ENCODE measurements at places on chromosomes 11 and 22. TPM values are rescaled to one million over a fixed set of nuclear protein-coding genes. Genes with fewer than 3 reads are reported as not detected.

Gene OR2D2
- 0.28 TPM for total RNA-seq

DNA sequence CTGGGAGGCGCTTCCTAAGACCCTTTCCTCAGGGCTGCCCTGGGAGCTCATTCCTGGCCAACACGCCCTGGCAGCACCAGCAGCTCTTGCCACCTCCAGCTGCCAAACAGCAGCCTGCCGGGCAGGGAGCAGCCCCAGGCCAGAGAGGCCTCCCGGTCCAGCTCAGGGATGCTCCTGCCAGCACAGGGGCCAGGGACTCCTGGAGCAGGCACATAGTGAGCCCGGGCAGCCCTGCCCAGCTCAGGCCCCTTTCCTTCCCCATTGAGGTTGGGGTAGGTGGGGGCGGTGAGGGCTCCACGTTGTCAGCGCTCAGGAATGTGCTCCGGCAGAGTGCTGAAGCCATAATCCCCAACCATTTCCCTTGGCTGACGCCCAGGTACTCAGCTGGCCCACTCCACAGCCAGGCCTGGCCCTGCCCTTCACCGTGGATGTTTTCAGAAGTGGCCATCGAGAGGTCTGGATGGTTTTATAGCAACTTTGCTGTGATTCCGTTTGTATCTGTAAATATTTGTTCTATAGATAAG, 7.6 kb downstream of the SLC39A13 start:
- DNase-seq: peak; percentile 96
- peaks cover 74% of the 10 kb centered on the region for H3K36me3 ChIP-seq
- no peak overlapping the region for H3K4me3 ChIP-seq
- H3K27me3 ChIP-seq: no peaks in the 10 kb centered on the region

- H3K4me3 ChIP-seq: no peak overlapping the region
- H3K27me3 ChIP-seq: peaks cover 27% of the 10 kb centered on the region
- no peak overlapping the region for H3K27ac ChIP-seq
- H3K36me3 ChIP-seq: no peaks in the 10 kb centered on the region
- no peak for DNase-seq
- no peaks in the 10 kb centered on the region for H3K4me1 ChIP-seq
These were observed 43.2 kb downstream of the LMO1 start for GRCh38 chr11:8220261-8221045.

- no peaks in the 10 kb centered on the region for H3K4me1 ChIP-seq
- H3K27ac ChIP-seq: no peak overlapping the region
- H3K4me3 ChIP-seq: no peak overlapping the region
- no peak for DNase-seq
- no peaks in the 10 kb centered on the region for H3K27me3 ChIP-seq
- peaks cover 75% of the 10 kb centered on the region for H3K36me3 ChIP-seq
These were observed 10.0 kb upstream of the RELT start for GRCh38 chr11:73366265-73366610.

Measured in IMR-90 (cell line).